ENCODE measurements at places on chromosomes 5 and 9.

DNA sequence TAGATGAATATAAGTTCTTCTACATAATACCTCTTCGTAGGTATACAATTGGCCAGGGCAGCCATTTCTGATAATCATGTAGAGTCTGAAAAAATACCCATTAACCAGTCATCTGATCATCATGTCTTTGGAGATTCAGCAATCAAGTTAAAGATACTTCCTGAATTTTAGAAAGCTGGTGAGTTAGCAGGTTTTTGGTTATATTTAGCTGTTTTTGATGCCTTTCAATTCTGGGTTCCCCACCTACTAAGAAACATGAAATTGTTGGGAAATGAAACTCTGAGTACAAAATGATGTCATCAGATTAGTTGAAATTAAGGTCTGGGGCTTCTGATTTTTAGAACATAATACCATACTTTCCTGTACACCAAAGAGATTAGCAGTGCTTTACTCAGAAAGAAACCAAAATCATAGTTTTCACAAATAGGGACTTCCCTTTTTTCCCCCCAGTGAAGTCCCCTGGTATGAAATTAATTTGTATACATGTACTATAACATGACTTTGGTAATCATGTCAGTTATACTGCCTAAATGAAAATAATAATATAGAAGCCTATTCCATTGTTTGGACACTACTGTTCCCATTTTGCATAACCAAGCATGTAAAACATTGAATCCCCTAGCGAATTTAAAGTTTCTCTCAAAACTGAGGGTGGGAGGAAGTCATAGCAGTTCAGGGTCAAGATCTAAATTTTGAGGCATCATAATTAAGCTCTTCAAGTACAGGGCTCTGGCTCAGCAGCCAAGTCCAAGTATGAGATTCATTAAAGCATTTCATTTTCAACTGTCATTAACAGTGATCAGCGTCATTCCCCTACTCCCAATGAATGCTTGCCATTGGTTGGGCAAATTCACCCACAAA, 17.9 kb downstream of the PRLR start:
- DNase-seq: no peak

GRCh38 chr9:75149841-75150241, 61.5 kb downstream of the OSTF1 start:
- peak; percentile 55 for DNase-seq

GRCh38 chr9:93126825-93127368, 7.2 kb downstream of the NINJ1 start:
- peak; percentile 28 for DNase-seq

GRCh38 chr5:176870110-176870591, 29.0 kb downstream of the HK3 start:
- DNase-seq: no peak

GRCh38 chr9:10331157-10331556, 281.6 kb downstream of the PTPRD start:
- DNase-seq: no peak

DNA sequence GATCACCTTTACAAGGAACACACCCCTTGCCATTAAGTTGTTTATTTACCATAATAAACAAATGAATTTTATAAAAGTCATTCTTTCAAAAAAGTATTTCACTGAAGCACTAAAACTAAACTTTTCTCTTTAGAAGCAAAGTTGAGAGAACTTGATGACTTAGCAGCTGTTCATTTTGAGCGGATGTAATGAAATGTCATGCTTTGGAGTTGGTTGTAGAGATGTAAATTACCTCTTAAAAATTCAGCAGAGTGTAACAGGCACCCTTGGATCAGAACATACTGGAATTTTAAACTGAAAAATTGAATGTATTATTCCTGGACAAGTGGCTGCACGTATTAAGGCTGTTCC, 617.2 kb downstream of the PDE4D start:
- no peak for DNase-seq

- DNase-seq: peak; percentile 70
These were observed 868 bp downstream of the KDM4C start for GRCh38 chr9:6758498-6759184.

- DNase-seq: peak; percentile 60
These were observed 80.0 kb downstream of the TMEM161B start for GRCh38 chr5:88188458-88189132.

DNA sequence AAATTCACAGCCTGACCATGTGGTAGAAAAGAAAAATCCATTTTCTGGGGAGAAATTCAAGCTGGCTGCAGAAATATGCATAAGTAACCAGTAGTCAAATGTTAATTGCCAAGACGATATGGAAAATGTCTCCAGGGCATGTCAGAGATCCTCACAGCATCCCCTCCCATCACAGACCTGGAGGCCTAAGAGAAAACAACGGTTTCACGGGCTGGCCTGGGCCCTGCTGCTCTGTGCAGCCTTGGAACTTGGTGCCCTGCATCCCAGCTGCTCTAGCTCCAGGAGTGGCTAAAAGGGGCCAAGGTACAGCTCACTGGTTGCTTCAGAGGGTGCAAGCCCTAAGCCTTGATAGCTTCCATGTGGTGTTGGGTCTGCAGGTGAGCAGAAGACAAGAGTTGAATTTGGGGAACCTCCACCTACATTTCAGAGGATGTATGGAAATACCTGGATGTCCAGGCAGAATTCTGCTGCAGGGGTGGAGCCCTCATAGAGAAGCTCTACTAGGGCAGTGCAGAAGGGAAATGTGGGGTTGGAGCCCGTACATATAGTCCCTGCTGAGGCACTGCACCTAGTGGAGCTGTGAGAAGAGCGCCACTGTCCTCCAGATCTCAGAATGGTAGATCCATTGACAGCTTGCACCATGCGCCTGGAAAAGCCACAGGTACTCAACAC, 49.7 kb downstream of the PTBP3 start:
- DNase-seq: no peak

- no peak for DNase-seq
These were observed 12.8 kb downstream of the C5orf63 start for GRCh38 chr5:127060470-127060985.

GRCh38 chr5:169001394-169001793, 299.5 kb downstream of the SLIT3 start:
- DNase-seq: no peak

GRCh38 chr5:111061618-111062017, 9.9 kb upstream of the TSLP start:
- DNase-seq: no peak

DNA sequence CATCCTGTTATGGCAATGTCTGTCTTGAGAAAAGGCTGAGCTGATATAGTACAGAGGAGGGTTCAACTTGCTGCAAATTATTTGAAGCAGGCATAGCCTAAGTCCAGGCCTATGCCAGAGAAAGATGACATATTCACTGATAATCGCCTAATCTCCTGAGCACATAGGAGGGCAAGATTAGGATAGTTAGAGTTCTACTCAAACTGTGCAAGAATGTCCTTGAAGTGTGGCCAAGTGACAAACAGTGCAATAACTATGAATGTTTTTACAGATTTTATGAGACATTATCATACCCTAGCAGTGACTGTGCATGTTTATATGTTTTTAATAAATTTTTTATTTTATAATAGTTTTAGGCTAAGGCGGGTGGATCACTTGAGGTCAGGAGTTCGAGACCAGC, 96.2 kb downstream of the TSSK1B start:
- DNase-seq: no peak

- no peak for DNase-seq
These were observed 1.7 kb upstream of the STOML2 start for GRCh38 chr9:35104586-35104985.

Data from KBM-7 (cell line).